ENCODE measurements at places on chromosomes 1 and 21. TPM values are rescaled to one million over a fixed set of nuclear protein-coding genes. Genes with fewer than 3 reads are reported as not detected.
A peak's percentile ranks its signal among the peaks of the same experiment; 100 is the strongest.

The UBL4B gene
- not detected for total RNA-seq

The MIGA1 gene
- total RNA-seq: 13.7 TPM

The BSND gene
- total RNA-seq: not detected

The OR2T35 gene
- not detected for total RNA-seq

The FCRL6 gene
- total RNA-seq: not detected

The AGO3 gene
- 21.1 TPM for total RNA-seq

The ANXA9 gene
- total RNA-seq: not detected

The PERM1 gene
- not detected for total RNA-seq

The AKT3 gene
- 98.2 TPM for total RNA-seq

The TEDDM1 gene
- not detected for total RNA-seq

DNA sequence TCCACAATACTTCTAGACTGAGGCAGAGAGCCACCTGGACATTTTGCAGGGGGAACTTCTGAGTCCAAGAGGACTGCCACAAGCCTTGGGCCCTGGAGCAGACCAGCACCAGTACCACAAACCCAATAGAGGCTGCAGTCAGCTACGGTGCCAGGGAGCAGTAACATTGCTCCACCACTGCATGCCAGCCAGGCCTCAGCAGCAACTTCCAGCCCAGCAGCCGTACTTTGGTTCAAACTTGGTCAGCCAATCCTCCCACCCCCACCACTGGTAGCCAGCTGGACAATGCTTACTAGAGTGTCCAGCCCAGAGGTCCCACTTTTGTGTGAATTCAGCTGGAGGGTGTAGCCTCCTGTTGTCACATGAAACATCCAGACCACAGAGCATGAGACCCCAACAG lies 107.4 kb downstream of the SLC5A9 start:
- DNase-seq: no peak

- no peak for DNase-seq
Measured at GRCh38 chr1:115088871-115089419, 358 bp downstream of the TSPAN2 start.

DNA sequence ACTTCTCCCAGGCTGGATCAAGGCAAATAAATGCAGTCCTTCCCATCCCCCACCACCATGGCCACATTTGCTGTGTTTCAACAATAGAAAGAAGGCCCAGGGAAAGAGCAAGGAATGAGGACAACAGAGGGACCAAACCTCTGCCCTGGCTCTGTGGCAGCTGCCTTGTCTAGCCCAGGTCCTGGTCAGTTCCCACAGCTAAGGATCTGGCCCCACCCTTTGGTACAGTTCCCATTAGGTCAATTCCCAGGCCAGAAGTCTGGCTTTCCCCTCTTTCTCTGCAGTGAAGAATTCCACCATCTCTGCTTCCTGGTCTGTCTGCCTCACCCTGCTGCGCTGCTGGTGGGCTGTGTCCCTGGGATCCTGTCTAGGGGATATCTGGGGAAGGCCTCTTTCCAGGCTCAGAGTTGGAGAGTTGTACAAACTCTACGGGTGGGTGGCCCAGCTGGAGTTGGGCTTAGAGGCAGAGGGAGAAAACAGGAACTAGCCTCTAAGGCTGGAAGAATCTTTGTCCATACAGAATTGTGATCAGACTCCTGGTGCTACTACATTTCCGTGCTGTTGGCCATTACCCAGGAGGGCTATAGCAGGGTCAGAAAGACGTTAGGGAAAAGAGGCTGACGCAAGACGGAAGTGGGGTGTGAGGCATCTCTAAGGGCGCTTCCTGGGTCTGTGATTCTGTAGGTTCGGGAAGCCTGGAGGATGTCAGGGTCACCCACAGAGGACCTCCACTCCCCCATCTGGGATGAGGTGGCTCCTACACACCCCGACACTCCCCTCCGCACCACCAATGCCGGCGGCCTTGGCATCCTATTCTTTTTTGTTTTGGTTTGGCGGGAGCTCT lies 953 bp upstream of the NDUFS2 start:
- peak; percentile 87 for DNase-seq

- no peak for DNase-seq
Measured at GRCh38 chr1:59144959-59145358, 151.9 kb upstream of the FGGY start.

DNA sequence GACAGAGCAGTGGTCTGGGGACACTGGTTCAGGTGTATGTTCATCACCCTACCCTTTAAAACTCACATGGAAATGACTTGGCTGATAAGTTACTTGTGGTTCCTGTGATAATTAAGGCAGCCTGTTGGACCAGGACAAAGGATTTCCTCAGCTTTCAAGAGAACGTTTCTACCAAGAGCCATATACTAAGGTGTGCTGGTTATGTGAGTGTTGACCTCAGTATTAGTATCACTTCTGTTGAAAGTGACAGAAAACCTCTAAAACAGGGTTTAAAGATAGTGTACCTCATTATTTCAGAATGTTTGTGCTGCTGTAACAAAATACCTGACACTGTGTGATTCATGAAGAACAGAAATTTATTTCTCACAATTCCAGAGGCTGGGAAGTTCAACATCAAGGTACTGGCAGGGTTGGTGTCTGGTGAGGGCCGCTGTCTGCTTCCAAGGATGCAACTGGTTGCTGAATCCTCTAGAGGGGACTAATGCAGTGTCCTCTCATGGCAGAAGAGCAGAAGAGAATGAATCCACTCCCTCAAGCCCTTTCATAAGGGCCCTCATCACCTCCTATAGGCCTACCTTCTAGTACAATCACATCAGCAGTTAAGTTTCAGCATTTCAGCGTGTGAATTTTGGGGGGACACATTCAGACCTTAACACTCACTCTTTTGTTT lies 54.9 kb downstream of the UCK2 start:
- DNase-seq: no peak

- no peak for DNase-seq
Measured at GRCh38 chr1:6475381-6476133, 9.6 kb upstream of the TNFRSF25 start.

- peak; percentile 54 for DNase-seq
Measured at GRCh38 chr1:27832762-27833161, 2.2 kb downstream of the PPP1R8 start.

- no peak for DNase-seq
Measured at GRCh38 chr1:232301246-232301645, 328.7 kb downstream of the SIPA1L2 start.

DNA sequence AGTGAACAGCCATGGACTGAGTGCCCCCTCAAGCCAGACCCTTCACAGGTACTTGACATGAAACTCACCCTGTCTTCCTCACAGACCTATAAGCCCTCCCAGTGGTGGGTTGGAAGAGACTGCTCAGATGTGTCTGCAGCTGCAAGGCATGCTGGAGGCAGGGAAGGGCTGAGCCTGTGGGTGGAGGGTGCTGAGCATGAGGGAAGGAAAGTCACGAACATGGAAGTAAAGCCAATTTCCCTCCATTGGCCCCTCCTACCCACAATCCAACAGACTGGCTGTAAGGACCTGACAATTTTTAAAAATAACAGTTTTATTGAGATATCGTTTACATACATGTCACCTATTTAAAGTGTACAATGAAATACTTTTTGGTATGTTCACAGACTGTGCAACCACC lies 44.1 kb downstream of the RCSD1 start:
- no peak for DNase-seq

DNA sequence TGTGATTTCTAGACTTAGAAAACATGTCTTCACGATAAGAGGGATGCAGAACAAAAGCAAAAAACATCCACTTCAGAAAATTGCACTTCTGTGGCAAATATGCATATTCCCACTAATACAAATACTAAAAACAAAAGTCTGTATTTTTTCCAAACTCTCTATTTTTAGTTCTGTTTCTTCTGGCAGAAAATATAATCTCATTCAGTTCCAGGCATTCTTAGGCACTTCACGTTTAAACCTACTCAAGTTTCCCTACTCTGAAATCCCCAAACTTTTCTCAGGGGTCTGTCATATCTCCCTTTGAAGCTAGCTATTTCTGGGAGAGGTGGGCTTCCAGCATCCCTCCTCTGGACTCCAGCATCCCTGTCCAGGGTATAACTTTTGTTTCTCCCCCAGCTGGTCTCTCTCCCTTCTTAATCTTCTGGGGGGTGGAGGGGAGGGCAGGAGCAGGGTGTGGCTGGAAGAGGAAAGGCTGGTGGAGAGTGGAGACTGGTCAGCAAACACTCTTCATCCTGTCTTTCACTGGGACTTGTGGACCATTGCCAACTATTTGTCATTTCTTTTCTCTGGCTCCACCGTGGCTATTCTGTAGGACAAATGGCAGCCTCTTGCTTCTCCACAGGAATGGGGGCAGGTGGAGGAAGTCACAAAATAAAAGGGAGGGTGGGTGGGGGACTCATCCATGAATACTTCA lies 19.6 kb upstream of the NCF2 start:
- DNase-seq: peak; percentile 45

DNA sequence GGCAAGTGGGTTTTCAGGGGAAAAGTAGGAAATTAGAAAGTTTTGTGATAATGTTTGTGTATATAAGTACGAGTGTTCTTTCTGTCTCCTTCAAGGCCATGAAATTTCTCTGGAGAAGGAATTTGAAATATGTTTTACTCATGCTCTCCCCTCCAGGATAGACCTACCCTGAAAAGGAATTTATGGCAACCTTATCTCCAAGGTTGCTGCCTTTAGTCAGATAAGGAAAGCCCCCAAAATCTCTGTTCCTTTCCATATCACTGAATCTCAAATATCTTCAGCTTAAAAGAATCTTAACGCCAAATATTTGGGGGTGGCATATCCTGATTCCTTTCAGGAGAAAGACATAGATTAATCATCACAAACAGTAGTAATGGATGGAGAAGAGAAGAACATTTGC lies 499 bp upstream of the C4BPB start:
- DNase-seq: no peak

GRCh38 chr1:86104606-86105532 lies 51.7 kb downstream of the COL24A1 start:
- no peak for DNase-seq

DNA sequence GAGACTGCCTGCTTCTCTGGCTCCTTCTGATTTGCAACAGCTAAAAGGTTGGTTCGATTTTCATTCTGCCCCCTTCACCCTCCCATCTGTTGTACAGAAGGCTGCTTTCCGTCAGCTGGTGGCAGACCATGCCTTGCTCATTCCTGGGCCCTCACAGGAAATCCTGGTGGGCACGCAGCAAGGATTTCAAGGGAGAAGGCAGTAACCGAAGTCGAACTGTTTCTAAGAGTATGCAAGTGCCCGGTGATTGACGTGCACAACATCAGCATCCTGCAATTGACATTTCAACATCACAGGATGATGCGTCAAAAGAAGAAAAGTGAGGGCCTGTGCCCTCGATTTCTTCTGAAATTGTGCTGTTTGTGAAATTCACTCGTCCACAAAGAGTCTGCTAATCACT lies 83.8 kb downstream of the PLPP3 start:
- no peak for DNase-seq

DNA sequence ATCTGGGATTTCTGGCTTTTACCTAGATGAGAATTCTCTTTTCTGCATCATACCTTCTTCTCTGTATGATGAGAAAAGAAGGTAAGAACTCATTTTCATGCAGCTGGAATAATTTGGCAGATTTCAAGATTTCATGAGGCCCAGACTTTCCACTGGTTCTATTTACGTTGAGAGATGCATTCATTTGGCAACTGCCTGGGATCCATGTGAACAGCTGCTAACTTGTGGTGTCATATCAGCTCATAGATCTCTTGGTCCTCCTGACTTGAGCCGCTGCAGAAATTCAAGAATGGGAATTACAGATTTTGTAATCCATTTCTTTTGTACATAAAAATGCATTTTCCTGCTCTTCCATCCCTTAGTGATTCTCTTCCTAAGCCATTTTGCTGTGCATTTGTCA lies 17.1 kb upstream of the C1orf87 start:
- no peak for DNase-seq

- DNase-seq: peak; percentile 95
Measured at GRCh38 chr21:46184625-46185555, 631 bp upstream of the SPATC1L start.

DNA sequence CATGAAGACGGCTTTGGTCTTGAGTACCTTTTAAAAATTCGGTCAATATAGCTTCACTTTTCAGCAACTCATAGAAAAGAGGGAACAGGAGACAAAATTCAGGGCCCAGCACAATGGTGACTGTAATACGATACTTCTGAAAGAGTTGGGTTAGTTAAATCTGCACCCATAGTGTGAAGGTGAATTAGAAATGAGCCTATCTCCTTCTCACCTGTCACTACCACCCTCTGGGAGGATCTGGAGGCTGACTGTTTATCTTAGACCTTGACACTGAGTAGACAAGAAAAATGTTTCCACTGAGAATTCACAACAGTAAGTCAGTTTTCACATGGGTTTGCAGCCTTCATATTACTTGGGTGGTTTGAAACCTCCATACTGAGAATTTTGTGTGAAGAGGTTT lies 57.9 kb upstream of the HMGB4 start:
- DNase-seq: no peak

- DNase-seq: no peak
Measured at GRCh38 chr1:14937288-14937949, 216.1 kb upstream of the TMEM51 start.
